Osteocyte (in vitro differentiated cells): ENCODE measurements at places on chromosomes 6 and 20. TPM values are rescaled to one million over a fixed set of nuclear protein-coding genes. Genes with fewer than 3 reads are reported as not detected.

STK38 gene
- 51.6 and 53.9 TPM in 2 replicates for total RNA-seq

DNA sequence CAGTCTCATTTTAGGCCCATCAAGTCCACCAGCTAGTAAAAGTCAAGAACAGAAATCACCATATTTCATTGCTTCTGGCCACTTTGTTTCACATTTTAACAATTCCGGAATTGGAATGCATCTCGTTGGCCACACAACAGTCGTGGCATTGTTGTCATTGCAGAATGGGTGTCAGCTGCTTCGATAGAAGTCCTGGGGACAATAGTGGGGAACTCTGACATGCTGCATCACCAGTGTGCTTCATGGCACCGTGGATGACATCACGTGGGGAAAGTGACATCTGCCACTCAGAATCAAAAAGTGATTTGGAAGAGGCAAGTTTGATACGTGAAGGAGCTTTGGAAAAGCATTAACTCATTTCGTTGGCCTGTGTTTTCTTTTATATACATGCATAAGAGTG, 43.8 kb upstream of the XRN2 start:
- no peak overlapping the region for H3K4me3 ChIP-seq
- H3K27ac ChIP-seq = no peak overlapping the region
- no peak for DNase-seq
- no peaks in the 10 kb centered on the region for H3K4me1 ChIP-seq
- H3K27me3 ChIP-seq = peaks cover 8% of the 10 kb centered on the region

DNA sequence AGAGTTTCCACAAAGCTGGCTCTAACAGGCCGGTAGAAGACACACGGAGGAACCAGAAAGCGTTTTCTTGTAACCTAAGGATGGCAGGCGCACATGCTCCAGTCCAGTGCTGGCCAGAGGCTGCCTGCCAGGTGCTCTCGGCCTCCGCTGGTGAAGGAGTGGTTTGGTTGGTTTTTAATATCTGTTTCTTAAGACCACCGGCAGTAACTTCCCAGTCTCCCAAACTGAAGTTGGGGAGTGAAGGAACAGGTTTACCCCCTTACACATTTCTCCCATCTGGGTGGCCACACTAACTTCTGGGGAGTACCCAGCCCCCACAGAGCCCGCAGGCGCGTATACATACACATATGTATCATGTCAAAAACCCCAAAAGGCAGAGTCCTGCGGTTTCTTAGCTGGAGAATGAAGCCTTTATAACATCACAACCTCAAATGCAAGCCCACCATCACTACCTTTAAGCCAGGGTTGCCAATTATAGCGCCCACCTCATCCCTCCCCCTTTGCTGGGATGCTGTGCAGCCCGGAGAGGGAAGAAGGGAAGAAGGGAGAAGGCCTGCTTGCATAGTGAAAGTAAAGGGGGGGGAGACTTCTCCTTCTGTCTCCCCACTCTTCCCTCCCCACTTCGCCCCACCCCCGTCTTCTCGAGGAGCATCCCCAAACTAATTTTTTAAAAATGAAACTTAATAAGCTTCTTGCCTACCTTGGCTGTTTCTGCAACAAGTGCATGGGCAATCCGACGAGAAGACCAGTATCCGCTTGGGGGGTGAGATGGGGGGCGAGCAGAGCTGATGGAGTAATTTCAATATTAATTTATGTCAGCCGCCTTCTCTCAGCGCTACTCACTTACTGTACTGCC, 1.0 kb downstream of the TRERF1 start:
- H3K27ac ChIP-seq = peak overlapping the region; percentile 89
- peaks cover 3% of the 10 kb centered on the region for H3K36me3 ChIP-seq
- no peaks in the 10 kb centered on the region for H3K27me3 ChIP-seq
- peaks cover 33% of the 10 kb centered on the region for H3K4me1 ChIP-seq
- DNase-seq = no peak
- peak overlapping the region; percentile 99 for H3K4me3 ChIP-seq

DNA sequence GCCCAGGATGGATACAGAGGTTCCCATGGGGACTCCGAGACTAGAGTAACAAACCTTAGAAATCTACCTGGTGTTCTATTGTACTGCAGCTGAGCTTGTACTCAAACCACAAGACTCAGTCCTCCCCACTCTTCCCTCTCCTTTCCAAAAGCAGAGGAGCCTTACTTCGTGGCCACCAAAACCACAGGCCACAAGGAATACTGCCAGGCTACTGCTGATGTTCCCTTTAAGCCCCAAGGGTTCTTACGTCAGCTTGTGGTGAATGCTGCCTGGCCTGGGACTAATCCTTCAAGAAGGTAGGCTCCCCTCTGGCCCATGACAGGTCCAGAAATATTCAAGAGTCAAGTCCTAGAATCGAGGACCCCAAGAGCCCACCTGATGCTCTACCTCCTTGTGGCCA, 10.5 kb upstream of the DEFB128 start:
- H3K27ac ChIP-seq = no peak overlapping the region
- H3K4me3 ChIP-seq = no peak overlapping the region
- H3K4me1 ChIP-seq = no peaks in the 10 kb centered on the region
- DNase-seq = no peak
- peaks cover 18% of the 10 kb centered on the region for H3K27me3 ChIP-seq

SASH1 gene
- total RNA-seq = 70.6 and 75.7 TPM in 2 replicates

GRCh38 chr6:53707108-53707897, 41.7 kb upstream of the KLHL31 start:
- H3K36me3 ChIP-seq = no peaks in the 10 kb centered on the region
- no peaks in the 10 kb centered on the region for H3K27me3 ChIP-seq
- peaks cover 39% of the 10 kb centered on the region for H3K4me1 ChIP-seq
- no peak overlapping the region for H3K4me3 ChIP-seq

- no peaks in the 10 kb centered on the region for H3K27me3 ChIP-seq
- H3K4me1 ChIP-seq = no peaks in the 10 kb centered on the region
- H3K36me3 ChIP-seq = no peaks in the 10 kb centered on the region
- DNase-seq = no peak
- H3K27ac ChIP-seq = no peak overlapping the region
- H3K4me3 ChIP-seq = no peak overlapping the region
Observed at GRCh38 chr6:160801418-160801817, 99.4 kb downstream of the PLG start.

- no peaks in the 10 kb centered on the region for H3K36me3 ChIP-seq
- peaks cover 25% of the 10 kb centered on the region for H3K27me3 ChIP-seq
- peaks cover 5% of the 10 kb centered on the region for H3K4me1 ChIP-seq
- no peak overlapping the region for H3K4me3 ChIP-seq
- no peak overlapping the region for H3K27ac ChIP-seq
Observed at GRCh38 chr6:43833223-43833995, 63.4 kb downstream of the VEGFA start.

DNA sequence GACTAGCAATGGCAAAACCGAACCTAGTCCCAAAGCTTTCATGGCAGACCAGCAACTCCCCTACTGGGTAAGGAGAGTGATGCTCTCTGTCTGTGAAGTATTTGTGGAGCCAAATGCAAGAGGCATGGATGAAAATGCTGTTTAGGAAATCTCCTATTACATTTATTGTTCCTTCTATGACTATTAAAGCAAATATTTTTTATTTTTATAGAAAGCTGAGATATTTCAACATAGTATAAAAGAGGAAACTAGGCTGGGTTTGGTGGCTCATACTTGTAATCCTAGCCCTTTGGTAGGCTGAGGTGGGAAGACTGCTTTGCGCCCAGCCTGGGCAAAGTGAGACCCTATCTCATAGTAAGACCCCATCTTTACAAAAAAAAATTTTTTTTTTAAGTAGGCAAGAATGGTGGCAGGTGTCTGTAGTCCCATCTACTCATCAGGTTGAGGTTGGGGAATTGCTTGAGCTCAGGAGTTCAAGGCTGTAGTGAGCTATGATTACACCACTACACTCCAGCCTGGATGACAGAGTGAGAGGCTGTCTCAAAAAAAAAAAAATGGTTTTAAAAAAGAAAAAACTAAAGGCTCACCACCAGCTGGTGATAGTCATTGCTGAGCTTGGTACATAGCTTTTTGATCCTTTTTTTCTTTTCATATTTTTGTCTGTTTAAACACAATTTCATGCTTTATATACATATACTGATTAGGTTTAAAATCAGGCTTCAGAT, 11.3 kb downstream of the KDM1B start:
- no peak overlapping the region for H3K27ac ChIP-seq
- peaks cover 34% of the 10 kb centered on the region for H3K36me3 ChIP-seq
- H3K4me3 ChIP-seq = no peak overlapping the region
- H3K4me1 ChIP-seq = peaks cover 7% of the 10 kb centered on the region

- H3K4me3 ChIP-seq = peak overlapping the region; percentile 97
- H3K27ac ChIP-seq = peak overlapping the region; percentile 63
- DNase-seq = no peak
- peaks cover 2% of the 10 kb centered on the region for H3K36me3 ChIP-seq
- peaks cover 26% of the 10 kb centered on the region for H3K4me1 ChIP-seq
- peaks cover 2% of the 10 kb centered on the region for H3K27me3 ChIP-seq
Observed at GRCh38 chr6:97282238-97282725, 734 bp downstream of the MMS22L start.

NNAT gene
- total RNA-seq = 14.7 and 14.9 TPM in 2 replicates

FAM50B gene
- total RNA-seq = 0.37 and 0.70 TPM in 2 replicates

GRCh38 chr6:27161946-27162603, 85.4 kb upstream of the PRSS16 start:
- H3K4me1 ChIP-seq = peaks cover 14% of the 10 kb centered on the region
- H3K36me3 ChIP-seq = no peaks in the 10 kb centered on the region
- no peak for DNase-seq
- peak overlapping the region; percentile 32 for H3K27ac ChIP-seq
- H3K4me3 ChIP-seq = no peak overlapping the region
- H3K27me3 ChIP-seq = peaks cover 4% of the 10 kb centered on the region

DNA sequence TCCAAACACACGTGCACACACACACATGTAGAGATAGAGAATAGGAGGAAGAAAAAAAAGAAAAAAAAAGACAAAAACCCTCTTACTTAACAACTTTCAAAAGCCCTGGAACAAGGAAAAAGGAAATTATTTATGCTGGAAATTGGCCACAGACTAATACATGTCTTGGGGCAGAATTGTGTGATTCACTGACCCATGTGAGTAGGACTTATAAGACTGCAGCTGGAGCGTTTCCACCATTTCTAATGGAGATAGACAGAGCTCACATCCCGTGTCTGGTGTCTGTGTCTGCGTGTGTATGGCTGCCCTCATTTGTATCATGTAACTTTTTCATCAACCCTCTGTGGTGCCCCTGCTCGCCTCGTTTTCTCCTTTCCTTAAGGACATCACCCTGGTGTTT, 99.8 kb upstream of the PDE10A start:
- H3K36me3 ChIP-seq = no peaks in the 10 kb centered on the region
- no peak overlapping the region for H3K27ac ChIP-seq
- no peaks in the 10 kb centered on the region for H3K4me1 ChIP-seq
- H3K27me3 ChIP-seq = no peaks in the 10 kb centered on the region

- peak overlapping the region; percentile 89 for H3K27ac ChIP-seq
- no peaks in the 10 kb centered on the region for H3K27me3 ChIP-seq
- H3K4me1 ChIP-seq = peaks cover 74% of the 10 kb centered on the region
- no peaks in the 10 kb centered on the region for H3K36me3 ChIP-seq
- H3K4me3 ChIP-seq = no peak overlapping the region
Observed at GRCh38 chr6:151004383-151005024, 139.0 kb downstream of the MTHFD1L start.

DNA sequence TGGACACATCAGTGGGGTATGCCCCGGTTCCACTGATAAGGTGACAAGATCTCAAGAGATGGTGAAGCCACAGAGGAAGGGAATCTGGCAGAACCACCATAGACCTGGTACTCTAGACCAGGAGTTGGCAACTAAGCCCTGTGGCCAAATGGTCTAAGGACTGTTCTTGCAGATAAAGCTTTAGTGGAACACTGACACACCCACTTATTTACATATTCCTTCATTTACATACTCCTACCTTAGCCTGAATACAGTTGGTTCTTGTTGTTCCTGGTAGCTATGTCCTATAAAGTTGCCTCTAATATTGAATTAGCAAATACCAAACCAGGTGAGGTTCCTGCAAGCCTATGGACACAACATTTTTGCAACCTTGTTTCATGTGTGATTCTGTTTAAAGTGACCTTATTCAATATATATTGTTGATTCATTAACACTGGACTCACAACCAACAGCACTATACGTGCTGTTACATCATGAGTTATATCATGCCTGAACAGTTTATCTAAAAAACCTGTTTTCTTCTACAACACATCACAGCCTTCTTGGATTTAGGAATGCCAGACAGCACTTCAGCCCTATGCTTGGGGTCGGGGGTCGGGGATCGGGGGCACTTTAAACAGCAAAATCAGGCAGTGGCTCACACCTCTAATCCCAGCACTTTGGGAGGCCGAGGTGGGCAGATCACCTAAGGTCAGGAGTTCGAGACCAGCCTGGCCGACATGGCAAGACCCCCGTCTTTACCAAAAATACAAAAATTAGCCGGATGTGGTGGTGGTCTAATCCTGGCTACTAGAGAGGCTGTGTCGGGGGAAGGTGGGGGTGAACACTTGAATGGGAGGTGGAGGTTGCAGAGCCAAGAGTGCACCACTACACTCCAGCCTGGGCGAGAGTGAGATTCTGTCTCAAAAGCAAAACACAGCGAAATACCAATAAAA, 2.5 kb downstream of the CCDC167 start:
- H3K27ac ChIP-seq = no peak overlapping the region
- DNase-seq = no peak

DNA sequence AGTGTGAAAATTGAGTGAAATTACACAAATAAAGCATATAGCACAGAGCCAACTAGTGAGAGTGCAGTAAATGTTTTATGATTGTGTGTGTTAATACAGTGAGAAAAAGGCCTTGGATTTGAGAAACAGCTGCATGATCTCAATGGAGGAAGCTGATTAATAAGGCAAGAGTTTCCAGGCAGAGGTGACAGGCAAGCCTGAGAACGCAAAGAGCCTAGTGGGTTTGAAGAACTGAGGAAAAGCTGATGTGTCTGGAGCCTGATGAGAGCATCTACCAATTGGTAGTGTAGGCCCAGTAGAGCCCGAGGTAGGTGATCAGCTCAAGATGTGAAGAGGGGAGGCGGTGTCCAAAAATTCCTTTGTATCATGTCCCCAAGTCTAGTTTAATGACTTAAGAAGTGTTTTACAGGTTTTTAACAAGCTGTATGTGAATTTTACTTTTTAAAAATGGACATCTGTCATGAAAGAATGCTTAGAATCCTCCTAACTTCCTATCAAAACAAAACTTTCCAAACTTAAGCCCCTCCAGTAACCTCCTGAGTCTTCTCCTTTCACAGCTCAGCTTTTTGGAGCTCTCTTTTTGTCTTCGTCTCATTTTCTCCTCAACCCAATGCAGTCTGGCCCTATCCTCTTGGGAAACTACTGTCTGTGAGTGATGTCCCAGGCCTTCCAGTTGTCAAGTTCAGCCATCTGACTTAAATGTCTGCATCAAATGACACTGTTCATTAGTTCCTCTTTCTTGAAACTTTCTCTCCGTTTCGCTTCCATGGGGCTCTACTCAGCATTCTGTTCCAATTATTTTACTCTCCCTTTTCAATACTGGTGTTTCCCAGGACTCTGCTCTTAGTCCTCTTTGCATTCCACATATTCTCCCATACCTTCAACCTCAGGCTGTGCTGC, 1.2 kb downstream of the CDC40 start:
- H3K4me1 ChIP-seq = peaks cover 9% of the 10 kb centered on the region
- no peaks in the 10 kb centered on the region for H3K36me3 ChIP-seq
- H3K4me3 ChIP-seq = no peak overlapping the region
- DNase-seq = no peak

KIAA1755 gene
- 50.2 and 60.6 TPM in 2 replicates for total RNA-seq

- no peaks in the 10 kb centered on the region for H3K36me3 ChIP-seq
- DNase-seq = no peak
- no peak overlapping the region for H3K27ac ChIP-seq
- H3K4me3 ChIP-seq = no peak overlapping the region
Observed at GRCh38 chr6:49570474-49571079, 20.1 kb downstream of the C6orf141 start.
